Activated T-helper 9 cell treated with anti-CD3 and anti-CD28 coated beads, Interleukin-2, amount 50 U/mL, for 16 hours (primary cell): ENCODE measurements at places on chromosomes 1 and 21.

GRCh38 chr1:219759095-219759494, 146.2 kb upstream of the ZC3H11B start:
- DNase-seq, result no peak

DNA sequence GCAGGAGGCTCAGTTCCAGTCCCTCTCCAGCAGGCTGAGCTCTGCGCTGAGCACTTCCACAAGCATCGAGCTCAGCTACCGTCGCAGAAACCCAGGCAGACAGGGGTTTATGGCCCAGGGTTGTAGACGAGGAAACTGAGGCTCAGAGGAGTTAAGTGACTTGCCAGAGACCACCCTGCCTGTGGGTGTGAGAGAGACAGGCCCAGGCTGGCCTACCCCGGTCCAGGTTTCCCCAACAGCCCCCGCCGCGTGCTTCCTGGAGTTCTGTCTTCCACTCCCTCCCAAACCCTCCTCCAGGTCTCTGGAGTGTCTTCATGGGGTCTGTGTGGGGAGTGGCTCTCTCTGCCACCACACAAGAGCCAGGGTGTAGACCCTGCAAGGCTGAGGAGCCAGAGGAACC, 615.9 kb downstream of the PTPRU start:
- no peak for DNase-seq

GRCh38 chr1:113565621-113566020, 175.3 kb downstream of the MAGI3 start:
- no peak for DNase-seq

- no peak for DNase-seq
These were observed 1.7 kb downstream of the NR5A2 start for GRCh38 chr1:200029035-200029821.

DNA sequence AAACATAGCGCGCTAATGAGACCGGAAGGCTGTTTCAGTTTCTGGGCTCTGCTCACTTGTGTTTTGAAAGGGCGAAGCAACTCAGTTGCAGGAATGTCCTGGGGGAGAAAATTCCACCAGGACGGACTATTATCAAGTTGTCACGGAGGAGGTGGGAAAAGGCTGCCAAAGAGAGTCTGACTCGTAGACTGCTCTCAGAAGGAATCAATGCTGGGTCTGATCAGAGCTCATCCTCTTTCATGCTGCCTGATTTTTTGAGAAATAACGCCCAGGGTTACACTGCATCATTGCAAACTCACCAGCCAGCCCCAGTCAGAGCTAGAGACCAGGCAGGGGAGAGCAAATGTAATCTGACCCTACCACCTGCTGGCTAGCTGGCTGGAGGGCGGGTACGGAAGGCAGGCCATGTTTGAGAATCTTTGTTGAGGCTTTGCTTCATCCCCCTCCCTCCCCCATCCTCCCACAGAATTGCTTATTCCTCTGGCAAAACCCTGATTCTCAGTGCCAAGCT, 36.4 kb upstream of the BCL9 start:
- no peak for DNase-seq

GRCh38 chr1:44783697-44784093, 4.3 kb downstream of the BEST4 start:
- DNase-seq, result no peak

DNA sequence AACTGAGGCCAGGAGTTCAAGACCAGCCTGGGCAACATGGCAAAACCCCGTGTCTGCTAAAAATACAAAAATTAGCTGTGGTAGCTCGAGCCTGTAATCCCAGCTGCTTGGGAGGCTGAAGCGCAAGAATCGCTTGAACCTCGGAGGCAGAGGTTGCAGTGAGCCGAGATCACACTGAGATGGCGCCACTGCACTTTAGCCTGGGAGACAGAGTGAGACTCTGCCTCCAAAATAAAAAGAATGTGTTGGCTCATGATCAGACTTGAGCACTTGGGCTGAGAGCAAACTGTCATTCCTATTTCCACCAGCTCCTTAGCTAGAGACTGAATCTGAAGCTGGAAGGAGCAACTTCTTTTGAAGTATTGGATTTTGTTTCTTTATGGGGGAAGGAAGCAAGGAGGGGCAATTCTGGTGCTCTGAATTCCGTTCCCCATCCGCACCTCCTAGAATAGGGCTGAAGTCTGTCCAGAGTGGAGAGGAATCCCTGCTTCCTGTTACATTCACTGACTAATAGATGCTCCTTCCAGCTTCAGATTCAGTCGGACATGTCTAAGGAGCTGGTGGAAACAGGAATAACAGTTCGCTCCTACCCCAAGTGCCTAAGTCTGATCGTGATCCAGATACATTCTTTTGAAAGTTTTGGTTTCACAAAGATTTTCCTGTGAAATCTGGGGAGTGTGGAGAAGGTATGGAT, 3.8 kb downstream of the ZNF672 start:
- DNase-seq, result no peak

GRCh38 chr1:20037877-20038276, 32.1 kb upstream of the PLA2G5 start:
- DNase-seq, result no peak

DNA sequence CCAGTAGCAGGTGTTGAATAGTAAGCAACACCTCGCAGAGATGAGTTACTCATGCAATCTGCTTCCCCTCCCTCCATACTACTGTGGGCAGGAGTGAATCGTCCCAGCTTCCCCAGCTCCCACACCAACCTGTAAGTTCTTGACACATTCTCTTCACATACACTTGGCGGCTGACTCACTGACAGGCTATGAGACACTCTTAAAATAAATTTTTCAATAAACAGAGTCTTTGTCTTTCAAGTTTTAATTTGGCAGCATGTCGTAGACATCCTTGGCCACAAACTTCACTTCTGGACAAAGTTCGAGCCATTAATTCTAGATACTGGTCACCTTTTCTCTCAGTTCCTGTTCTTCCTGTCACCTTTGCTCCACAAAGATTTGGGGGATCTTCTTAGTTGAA, 290.7 kb downstream of the TM2D1 start:
- DNase-seq, result no peak

DNA sequence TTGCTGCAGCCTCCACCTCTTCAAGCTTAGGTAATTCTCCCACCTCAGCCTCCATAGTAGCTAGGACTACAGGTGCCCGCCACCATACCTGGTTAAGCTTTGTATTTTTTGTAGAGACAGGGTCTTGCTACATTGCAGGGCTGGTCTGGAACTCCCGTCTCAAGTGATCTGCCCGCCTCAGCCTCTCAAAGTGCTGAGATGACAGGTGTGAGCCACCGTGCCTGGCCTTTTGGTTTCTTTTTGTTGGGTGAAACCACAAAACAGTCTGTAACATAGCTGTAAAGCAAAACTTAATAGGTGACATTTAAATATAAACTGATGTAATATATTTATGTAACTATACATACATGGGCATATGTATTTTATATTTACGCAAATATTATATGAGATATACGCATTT, 3.1 kb upstream of the DNAJC11 start:
- no peak for DNase-seq
